Thoracic aorta (tissue), 2 donors: ENCODE measurements at places on chromosomes 6 and 20. TPM values are rescaled to one million over a fixed set of nuclear protein-coding genes. Genes with fewer than 3 reads are reported as not detected.

SLC13A3 gene
- 4.9 TPM for total RNA-seq

ARMH2 gene
- total RNA-seq = not detected

SS18L1 gene
- 21.7 TPM for total RNA-seq

ARFGEF3 gene
- 1.1 TPM for total RNA-seq

RTF2 gene
- 71.6 TPM for total RNA-seq

MYMX gene
- not detected for total RNA-seq

GRCh38 chr6:43393602-43394001 is 24.2 kb upstream of the ZNF318 start:
- DNase-seq = no peak

DNA sequence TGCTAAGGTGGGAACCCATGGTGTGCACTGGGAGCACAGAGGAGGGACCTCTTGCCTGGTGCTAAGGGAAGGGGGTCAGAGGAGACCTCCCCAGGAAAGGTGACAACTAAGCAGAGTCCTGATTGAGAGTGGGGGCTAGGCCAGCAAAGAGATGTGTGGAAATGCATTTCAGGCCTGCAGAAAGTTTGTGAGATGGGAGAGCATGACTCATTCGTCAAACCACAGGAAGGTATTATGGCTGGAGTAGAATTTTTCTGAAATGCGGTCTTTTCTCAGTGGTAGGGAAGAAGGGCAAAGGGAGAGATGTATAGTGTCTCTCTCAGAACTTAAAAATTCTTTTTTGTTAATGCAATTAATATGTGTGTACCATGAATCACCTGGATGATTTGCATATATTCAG is 23.6 kb upstream of the EDN1 start:
- DNase-seq = no peak

- no peak for DNase-seq
These were observed 470.2 kb upstream of the BTBD3 start for GRCh38 chr20:11447371-11448100.

DNA sequence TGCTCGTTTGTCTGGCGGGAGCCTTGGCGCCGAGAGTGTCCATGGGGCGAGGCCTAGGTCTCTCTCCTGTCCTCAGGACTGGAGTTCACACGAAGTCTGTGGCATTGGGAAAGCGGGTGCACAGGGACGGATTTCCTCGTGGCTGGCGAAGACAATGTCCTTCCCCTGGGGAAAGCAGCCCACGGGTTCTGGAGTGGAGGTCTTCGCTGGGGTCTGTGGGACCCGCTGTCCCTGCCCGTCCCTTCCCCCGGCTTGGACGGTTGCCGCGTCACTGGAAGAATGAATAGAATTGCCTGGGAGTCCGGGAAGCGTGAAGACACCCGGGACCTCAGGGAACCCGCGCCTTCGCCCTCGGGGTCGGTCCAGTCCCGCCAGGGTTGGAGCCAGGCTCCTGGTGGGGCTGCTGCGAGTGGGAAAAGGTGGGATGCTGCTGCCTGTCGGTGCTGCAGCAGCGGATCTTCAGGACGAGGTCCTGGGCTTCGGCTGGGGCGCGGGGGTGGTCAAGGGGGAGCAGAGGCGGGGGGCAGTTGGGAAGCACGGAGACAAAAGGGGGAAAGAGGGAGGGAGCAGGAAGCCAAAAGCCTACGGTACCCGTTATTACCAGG is 441.8 kb upstream of the DEFB115 start:
- DNase-seq = no peak

GRCh38 chr6:68701159-68701558 is 66.1 kb downstream of the ADGRB3 start:
- no peak for DNase-seq

DNA sequence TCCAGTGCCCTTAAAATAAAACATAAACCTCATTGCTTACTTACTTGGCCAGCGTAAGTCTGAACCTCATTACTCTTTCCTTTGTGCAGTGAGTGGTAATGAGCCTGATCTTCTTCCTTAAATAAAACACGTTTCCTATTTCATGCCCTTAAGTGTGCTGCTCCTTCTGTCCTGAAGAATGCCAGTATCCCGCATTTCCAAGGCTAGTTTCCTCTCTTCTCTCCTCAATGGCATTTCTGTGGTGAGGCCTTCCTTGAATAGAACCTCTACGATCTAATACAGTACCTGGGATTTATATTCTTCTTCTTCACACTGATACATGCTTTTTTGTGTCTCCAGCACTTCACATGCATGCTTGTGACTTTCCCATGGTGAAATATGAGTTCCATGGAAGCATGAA is 523.4 kb upstream of the CDH4 start:
- DNase-seq = no peak

DNA sequence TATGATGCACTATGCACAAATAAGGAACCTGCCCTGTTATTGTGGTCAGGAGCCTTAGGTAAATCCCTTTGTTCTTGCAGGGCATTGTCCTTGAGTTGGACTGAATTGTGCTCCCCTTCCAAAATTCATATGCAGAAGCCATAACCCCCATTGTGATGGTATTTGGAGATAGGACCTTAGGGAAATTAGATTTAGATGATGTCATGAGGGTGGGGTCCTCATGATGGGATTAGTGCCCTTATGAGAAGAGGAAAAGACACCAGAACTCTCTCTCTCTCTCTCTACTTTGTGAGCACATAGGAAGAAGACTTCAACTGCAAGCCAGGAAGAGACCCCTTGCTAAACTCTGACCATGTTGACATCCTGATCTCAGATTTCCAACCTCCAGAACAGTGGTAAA is 268.0 kb downstream of the LRFN2 start:
- no peak for DNase-seq

- no peak for DNase-seq
These were observed 120.0 kb upstream of the JAG1 start for GRCh38 chr20:10793766-10794165.

GRCh38 chr20:48451401-48451800 is 376.4 kb downstream of the PREX1 start:
- DNase-seq = no peak

DNA sequence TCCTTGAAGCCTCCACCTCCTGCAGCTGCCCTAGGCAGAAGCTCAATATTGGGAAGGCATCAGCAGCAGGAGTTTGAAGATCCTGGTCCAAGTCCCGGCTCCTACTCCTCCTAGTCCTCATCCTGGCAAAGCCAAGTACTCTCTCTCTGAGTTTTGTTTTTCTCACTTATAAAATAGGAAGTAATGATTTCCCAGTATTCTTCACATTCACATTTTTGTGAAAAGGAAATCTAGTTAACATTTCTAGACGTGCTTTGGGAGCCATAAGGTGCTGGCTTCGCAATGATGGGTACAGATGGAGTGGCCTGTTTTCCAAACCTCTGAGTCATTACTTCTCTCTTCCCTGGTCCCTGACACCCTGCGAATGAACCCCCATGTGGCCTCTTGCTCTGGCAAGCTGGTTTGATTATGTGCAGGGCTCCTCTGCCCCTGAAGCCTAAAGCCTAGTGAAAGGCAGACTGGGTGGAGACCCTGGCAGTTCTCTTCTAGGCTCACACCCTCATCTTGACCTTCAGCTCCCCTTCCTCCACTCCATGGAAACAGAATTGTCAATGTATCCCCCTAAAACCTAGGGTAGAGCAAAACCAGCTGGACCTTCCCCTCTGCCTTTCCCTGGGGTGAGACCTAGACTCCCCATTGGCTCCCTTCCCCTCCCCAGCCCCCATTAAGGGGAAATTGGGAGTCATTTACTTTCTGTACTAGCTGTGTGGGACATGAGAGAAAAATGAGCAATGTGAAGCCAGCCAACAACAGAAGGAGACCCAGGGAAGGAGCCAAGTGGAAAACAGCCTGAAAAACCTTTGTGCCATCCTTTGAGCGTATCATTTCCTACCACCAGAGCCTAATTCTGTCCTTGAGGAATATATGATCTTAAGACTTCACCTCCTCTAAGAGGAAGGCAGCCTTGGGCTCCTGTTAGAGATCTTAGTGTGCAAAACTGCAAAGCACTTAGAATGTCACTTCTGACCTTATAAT is 158.4 kb downstream of the UST start:
- no peak for DNase-seq

- no peak for DNase-seq
These were observed 1.7 kb downstream of the SNX21 start for GRCh38 chr20:45835329-45835765.

- no peak for DNase-seq
These were observed 11.5 kb downstream of the ATXN1 start for GRCh38 chr6:16749516-16750485.

- DNase-seq = no peak
These were observed 126.9 kb downstream of the KCNQ5 start for GRCh38 chr6:72748759-72749158.

- DNase-seq = no peak
These were observed 521.6 kb upstream of the ZNF337 start for GRCh38 chr20:26218301-26218700.

DNA sequence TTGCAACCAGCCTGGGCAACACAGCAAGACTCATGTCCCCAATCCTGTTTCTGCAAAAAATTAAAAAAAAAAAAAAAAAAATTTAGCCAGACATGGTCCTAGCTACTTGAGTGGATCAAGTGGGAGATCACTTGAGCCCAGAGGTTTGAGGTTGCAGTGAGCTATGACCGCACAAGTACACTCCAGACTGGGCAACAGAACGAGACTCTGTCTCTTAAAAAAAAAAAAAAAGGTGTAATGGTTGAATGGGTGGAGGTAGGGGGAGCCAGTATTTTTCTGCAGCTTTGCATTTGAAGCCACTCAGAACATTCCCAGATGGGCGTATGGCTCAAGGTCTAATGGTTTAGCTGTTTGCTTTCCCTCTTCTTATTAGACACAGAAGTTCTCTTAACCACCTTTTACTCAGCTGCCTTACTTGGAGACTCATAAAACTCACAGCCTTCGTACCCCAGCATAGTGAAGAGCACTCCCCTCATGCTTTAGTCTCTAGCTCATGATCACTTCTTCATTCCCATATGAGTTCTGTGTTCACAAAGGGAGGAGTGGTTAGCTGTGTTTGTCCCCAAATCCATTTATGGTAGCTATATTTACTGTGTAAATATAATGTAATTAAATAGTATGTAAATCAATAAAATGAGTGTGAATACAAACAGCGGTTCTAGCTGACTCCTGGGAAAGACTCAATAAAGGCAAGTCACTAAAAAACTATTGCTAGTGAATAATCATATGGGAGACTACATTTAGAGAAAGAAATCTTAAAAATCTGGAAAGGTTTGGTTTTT is 9.0 kb downstream of the FKBP1A start:
- DNase-seq = no peak
